ENCODE measurements at places on chromosomes 12 and 14.

- no peak for DNase-seq
Measured at GRCh38 chr12:83210933-83211332, 524.2 kb downstream of the TMTC2 start.

GRCh38 chr12:32836710-32837109 lies 59.9 kb downstream of the PKP2 start:
- DNase-seq, result no peak

DNA sequence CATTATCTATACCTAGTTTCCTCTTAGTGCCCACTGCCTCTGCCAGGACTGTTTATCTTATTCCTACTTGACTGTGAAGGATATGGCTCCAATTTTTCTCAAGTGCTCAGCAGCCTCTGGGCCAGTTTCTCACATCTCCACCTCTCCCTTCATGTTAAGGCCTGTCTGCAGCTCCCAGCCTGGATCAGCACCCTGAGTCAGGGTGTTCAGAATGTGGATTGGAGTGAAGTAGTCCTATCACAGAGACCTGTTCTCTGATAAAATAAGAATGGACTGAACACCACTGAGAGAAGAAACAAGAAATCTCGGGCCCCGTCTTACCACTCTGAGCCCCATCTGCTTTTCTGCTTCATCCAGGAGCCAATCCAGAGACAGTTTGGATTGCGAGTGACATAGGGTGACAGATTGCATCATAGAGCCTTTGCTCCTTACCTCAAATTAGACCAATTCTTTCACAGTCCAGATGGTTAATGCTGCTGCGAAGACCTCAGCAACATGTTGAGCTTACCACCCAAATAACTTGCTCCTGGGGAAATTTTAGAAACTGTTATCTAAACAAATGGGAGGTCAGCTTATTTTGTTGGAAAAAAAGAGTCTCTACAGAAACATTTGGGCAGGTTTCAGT lies 473.1 kb downstream of the PDZRN4 start:
- DNase-seq, result no peak

DNA sequence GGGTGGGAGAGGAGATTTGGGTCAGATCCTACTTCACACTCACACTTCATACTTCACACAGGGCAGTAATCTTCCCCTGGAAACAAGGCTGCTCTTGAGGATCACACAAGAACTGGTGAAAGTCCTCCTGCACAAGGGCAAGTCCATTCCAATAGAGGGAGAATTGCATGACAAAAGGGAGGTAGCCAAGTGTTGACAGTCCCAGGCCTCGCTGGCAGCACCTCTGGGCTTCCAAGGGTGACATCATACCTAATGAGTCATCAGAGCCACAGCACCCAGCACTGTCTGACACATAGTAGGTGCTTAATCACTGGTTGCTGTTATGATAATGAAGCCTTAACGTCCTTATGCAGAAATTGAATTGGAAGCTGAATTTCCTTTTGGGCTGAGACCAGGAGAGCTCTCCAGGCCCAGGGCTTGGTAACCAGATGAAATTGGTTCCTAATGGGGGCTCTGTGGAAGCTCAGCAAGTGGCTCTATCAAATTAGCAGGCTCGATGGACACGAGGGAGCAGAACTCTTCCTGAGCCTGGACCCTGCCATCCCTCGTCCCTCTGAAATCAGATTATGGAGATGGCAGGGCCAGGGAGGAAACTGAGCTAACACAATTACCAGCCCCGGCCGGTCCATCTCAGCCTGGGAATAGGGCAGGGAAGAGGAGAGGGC lies 58.8 kb upstream of the ACTN1 start:
- DNase-seq, result no peak

- no peak for DNase-seq
Measured at GRCh38 chr14:56328021-56328420, 209.8 kb downstream of the PELI2 start.

DNA sequence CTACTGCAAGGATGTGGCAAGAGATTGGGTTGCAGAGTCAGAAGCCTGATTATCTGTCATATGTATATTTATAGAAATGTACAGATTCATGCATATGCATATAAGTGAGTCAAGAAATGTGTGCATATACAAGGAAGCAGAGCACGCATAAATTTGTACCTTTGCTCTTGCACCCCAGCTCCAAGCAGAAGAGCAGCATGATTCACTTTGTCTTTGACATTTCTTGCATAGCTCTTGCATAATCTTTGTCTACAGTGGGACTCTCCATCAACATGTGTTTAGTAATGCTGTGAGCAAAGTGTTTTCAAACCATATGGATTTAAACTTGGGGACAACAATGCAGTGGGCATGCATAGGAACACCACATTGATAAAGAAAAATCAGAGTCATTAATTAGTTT lies 330.7 kb upstream of the DCN start:
- no peak for DNase-seq

DNA sequence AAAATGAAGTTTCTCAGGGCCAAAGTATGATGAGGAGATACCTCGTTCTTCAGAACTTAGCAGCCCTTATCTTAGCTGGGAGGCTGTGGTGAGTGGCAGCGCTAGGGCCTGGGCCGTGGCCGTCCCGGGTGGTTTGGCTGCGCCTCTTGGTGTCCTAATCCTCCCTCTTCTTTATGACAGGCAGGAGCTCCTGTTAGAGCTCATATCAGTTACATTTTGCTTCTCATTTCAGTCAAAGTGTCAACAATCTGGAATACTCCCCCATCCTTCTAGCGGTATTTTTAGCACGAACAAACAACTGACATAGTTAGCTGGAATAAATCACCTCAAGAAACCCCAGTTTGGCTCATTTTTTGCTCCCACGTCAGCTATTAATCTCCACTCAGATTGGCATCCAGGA lies 188.8 kb downstream of the TTC7B start:
- DNase-seq, result no peak

- DNase-seq, result no peak
Measured at GRCh38 chr14:105071326-105071725, 6.1 kb upstream of the GPR132 start.

DNA sequence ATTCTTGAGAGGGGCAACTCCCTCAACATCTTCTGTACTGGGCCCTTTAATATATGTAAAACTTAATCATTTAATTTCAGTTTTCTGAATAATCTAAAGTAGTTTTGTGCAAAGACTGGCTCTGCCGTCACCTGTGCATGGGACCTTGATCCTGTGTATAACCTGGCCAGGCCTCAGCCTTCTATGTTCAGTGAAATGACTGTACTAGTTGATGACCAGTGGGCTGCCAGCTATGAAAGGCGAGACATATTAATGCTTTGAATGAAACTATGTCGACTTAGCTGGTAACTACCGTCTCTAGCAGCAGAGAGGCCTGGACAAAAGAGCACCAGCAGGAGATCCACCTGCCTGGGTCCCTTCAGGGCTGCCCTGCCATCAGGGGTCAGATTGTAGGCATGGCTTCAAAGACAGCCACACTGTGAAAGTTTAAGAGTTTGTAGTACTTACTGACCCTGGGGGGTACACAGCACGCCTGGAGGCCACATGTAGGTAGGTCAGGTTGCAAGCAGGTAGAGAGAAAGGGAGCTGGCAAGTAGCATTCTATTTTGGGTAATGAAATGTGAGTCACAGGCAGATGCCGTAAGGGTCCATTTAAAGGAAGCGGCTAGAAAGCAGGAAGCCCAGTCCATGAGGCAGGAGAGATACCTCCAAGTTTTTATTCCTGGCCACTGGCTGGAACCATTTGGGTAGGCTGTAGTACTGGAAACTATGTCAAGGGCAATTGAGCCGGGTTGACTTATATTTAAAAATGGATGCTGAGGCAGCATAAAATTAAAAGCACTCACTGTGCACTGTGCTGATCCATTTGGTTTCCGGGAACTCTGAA lies 77.2 kb downstream of the BHLHE41 start:
- DNase-seq, result no peak

- no peak for DNase-seq
Measured at GRCh38 chr14:68047906-68048305, 228.3 kb downstream of the RAD51B start.

- no peak for DNase-seq
Measured at GRCh38 chr14:104119119-104119487, 19.3 kb upstream of the KIF26A start.

GRCh38 chr12:130121226-130122000 lies 40.9 kb upstream of the FZD10 start:
- DNase-seq, result no peak

GRCh38 chr12:132542661-132543060 lies 52.7 kb downstream of the FBRSL1 start:
- no peak for DNase-seq

DNA sequence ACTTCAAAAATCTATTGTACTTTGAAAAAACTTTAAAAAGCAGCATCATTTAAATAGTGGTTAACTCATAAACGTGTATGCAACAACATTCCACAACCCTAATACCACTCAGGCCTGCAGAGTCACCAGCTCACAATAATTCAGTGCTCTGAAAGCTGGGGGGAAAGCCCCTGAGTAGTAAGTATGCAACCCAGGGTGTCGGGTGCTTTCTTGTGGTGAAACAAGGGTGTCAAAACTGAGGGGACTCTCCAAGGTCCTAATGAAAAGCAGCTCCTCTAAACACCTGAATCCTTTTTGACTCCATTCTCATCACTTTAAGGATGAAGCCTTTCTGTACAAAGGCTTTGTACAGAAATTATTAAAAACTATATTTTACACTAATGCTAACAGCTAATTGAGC lies 33.7 kb downstream of the FGFR1OP2 start:
- no peak for DNase-seq

DNA sequence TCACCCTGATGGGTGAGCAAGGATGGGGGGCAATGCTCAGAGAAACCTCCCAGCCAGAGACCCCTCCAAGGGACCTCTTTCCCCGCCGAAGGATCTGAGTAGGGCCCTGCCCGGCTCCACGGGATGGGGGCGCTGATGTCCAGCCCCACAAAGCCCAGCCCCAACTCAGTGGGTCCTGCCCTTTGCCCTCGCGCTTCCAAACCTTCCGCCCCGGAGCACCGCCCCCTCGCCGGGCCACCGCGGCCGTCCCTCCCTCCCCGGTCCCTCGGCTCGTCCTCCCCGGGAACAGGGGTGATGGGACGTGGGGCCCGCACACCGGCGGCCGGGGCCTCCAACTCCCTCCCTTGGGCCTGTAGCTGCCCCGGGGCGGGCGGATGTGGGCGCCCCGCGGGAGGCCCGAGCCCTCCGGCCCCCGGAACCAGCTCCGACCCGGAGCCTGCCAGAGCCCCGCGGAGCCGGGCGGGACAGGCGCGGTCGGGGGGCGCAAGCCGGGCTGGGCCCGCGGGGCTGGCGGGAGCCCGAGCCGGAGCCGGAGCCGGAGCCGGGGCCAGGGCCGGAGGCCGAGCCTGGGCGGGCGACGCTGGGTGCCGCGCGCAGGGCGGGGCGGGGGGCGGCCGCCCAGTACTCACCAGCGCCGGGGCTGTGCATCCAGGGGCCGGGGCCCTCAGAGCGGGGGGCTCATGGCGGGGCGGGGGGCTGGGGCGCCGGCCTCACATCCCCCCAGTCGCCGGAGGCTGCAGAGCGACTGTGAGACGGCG lies 386 bp downstream of the HDAC7 start:
- no peak for DNase-seq

DNA sequence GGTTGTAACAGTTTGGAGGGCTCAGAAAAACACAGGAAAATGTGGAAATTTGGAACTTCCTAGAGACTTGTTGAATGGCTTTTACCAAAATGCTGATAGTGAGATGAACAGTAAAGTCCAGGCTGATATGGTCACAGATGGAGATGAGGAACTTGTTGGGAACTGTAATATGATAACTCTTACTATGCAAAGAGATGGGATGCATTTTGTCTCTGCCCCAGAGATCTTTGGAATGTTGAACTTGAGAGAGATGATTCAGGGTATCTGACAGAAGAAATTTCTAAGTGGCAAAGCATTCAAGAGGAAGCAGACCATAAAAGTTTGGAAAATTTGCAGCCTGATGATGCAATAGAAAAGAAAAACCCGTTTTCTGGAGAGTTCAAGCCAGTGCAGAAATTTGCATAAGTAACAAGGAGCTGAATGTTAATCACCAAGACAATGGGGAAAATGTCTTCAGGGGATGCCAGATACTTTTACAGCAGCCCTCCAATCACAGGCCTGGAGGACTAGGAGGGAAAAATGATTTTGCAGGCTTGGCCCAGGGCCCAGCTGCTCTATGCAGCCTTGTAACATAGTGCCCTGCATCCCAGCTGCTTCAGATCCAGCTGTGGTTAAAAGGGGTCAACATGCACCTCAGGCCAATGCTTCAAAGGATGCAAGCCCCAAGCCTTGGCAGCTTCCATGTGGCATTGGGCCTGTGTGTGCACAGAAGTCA lies 572.7 kb upstream of the ATP2B1 start:
- DNase-seq, result no peak

DNA sequence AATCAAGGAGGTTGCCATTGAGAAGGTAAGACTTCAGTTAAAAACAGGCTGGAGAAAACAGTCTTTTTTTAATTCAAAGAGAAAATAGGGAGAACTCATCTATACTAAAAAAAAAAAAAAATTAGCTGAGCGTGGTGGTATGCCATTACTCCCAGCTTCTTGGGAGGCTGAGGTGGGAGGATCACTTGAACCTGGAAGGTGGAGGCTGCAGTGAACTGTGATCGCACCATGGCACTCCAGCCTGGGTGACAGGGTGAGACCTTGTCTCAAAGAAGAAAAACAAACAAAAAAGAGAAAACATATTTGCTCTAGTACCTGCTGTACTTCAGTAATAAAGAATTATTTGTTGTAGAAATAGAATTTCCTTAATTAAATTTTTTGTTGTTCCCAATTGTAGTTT lies 68.6 kb downstream of the DNAH10 start:
- no peak for DNase-seq

GRCh38 chr12:16670456-16671050 lies 64.6 kb upstream of the LMO3 start:
- DNase-seq, result no peak

GRCh38 chr14:90900476-90901083 lies 84.3 kb upstream of the TTC7B start:
- peak; percentile 6 for DNase-seq

GRCh38 chr14:20555845-20556244 lies 5.0 kb downstream of the RNASE9 start:
- DNase-seq, result no peak

DNA sequence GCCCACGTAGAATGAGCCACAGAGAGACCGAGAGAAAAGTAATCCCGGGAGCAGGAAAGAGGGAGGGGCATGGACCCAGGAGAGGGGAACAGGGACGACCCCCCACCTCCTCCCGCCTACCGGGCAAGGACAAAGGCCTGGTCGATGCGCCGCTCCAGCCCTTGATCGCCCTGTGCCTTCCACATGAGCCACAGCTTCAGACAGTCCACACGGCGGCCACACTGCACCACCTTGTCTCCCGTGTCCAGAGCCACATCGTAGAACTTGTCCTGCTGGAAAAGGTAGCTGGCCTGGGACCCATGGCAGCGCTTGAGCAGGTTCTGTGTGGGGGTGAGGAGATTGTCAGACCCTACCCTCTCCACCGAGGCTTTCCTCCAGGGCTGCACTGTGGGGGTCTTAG lies 20.5 kb upstream of the ZNF740 start:
- no peak for DNase-seq

DNA sequence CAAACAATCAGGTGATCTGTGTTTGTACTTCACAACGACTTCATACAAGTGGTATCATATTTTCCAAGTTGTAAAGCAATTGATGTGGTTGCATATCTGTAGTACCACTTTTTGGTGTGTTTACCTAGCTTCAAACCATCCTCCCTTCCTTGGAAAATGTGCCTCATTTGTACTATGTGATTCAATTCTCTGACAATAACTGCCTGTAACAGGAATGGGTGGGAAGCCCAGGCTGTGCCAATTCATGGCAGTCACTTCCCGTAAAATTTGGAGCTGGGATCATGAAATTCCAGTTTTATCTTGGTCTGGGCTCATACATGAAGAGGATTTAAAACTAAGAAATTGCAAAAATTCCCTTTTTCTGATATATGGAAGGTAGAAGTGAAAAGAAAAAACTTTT lies 250.1 kb downstream of the DIO2 start:
- no peak for DNase-seq

- no peak for DNase-seq
Measured at GRCh38 chr14:100663761-100664052, 63.0 kb upstream of the DLK1 start.
